ENCODE measurements at places on chromosomes 4 and X.

DNA sequence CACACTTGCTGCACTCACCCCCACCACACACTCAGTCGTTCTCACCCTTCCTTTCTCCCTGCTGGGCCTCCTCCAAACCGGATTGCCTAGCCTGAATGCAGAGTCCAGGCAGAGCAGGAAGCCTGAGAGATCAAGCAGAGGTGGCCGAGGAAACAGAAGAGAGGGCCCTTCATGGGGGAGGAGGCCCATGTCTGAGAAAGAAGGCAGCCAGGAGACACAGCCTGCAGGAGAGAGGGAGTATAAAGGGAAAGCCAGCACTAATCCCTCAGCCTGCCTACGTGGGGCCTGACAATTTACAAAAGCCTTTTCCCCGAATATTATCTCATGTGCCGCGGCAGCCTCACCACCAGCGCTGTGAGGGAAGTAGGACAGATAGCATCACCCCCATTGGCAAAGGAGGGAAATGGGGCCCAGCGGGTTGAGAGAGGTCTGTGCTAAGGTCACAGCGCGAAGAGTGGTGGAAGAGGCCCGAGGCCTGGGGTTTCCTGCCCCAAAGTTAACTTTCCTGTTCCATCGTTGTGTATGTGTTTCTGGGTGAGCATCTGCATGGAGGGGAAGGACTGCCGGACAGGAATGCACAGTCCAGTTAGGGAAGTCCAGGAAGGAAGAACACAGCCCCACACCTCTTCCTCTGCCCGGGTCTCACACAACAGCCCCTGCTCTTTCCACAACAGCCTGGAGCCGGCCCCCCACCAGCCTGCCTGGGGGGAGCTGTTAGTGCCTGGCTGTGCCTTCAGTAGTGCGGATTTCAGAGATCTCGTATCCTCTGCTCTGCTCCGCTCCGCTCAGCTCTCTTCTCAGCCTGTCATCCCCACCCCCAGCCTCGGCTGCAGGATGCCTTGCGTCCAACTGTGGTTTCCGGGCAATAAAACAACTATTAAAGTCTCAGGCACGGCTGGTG is 50.9 kb upstream of the BCOR start:
- no peak for DNase-seq

DNA sequence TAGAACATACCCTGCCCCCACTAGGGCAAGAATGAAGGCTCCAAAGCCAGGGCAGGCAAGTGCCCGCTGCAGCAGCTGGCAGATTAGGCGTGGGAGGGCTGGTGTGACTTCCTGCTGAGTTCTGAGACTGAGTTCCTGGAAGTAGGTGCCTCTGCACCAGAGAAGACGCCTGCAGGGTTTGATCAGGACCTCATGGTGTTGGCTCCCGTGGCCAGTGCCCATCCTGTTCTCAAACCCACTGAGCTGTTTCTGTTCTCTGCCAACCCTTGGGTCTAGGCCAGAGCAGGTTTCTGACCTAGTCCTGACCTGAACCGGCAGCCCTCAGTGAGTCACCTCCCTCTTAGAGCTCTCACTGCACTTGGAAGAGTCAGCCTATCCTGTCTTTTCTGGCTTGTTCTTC is 220.7 kb downstream of the HS6ST2 start:
- DNase-seq = peak; percentile 30

GRCh38 chr4:13627606-13628311 is at the start of gene BOD1L1:
Gene BOD1L1, minus strand, starts transcription at chr4:13627725. Its CDS starts 138 bp downstream, at chr4:13627587.
- peak; percentile 77 for DNase-seq

- no peak for DNase-seq
Observed at GRCh38 chr4:38866973-38867477, 581 bp upstream of the FAM114A1 start.

GRCh38 chr4:24783506-24783905 is 11.9 kb upstream of the SOD3 start:
- no peak for DNase-seq

- peak; percentile 34 for DNase-seq
Observed at GRCh38 chr4:154928640-154929257, 147.7 kb downstream of the RBM46 start.

- DNase-seq = no peak
Observed at GRCh38 chrX:36019125-36019524, 99.6 kb downstream of the CFAP47 start.

DNA sequence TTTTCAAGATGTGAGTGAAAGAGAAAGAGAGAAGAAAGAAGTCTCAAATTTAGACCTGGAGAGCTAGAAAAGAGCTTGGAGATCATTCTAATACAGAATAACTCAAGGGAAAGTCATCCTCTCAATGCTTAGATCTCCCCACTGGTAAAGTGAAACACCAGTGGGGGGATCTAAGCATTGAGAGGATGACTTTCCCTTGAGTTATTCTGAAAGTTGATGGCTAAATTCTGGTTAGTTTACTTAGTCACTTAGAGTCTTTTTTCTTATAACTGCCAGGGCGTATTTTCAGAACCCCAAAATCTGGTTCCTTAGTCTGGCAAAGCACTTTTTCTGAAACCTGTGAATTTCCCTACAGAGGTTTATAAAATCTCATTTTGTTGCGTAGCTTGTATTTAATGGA is 198.6 kb downstream of the ARHGAP24 start:
- DNase-seq = no peak

- peak; percentile 43 for DNase-seq
Observed at GRCh38 chrX:13747836-13748235, 13.3 kb downstream of the OFD1 start.

GRCh38 chr4:151961456-151961855 is 200.6 kb upstream of the GATB start:
- no peak for DNase-seq

- no peak for DNase-seq
Observed at GRCh38 chr4:89352541-89352940, 44.9 kb upstream of the GPRIN3 start.

DNA sequence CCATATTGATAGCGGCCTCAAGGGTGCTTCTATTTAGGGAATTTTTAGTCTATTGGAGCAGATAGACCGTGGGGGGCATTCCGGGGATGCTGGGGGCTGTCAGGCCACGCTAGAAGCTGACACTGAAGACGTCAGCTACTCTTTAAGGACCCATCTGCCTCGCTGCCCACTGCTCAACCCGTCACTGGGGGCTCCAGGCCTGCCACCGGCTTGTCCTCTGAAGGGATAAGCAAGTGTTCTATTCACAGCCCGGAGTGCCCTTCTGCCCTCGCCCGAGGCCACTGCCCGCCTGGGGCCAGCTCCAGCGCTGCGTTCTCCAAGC is 679 bp upstream of the MSL3 start:
- no peak for DNase-seq

DNA sequence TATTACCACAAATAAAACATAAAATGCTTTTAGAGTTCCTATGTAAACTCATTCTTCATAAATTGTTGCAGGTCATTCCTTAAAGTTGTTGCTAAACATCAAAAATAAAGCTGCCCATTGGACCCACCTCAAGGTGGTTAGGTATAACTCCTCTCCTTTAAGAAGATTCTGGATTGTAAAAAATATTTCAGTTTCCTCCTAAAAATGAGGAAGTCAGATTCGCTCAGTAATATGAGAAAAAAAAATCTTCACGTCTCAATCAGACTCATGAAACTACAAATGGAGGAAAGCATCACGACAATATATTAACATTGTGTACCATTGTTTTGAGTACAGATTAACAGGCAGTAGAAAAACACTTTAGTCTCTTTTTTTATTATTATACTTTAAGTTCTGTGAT is 105.9 kb downstream of the DDX60 start:
- DNase-seq = no peak

- DNase-seq = peak; percentile 12
Observed at GRCh38 chrX:16160729-16161128, 6.6 kb upstream of the MAGEB17 start.

- no peak for DNase-seq
Observed at GRCh38 chr4:40937140-40937725, 187.5 kb downstream of the NSUN7 start.

- no peak for DNase-seq
Observed at GRCh38 chr4:14049946-14050345, 422.4 kb upstream of the BOD1L1 start.

DNA sequence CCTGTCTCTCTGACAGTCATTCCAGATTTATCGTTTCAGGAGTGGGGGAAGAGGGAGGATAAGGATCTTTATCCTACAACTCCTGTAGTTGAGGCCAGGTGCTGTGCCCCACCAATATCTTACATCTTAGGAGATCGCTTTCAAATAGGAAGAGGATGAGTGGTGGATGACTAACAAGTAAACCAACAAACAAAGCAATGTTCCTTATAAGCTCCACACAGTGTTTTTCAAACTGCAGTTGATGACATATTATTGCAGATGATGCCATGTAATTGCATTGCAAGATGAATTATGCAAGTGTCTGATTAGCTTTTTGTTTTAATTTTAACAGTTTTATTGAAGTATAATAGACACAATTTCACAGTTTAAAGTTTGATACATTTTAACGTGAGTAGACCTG is 35.8 kb upstream of the TMEM164 start:
- DNase-seq = no peak
